Activated CD8-positive, alpha-beta memory T cell treated with anti-CD3 and anti-CD28 coated beads for 48 hours (primary cell): ENCODE measurements at places on chromosomes 1 and 21.

DNA sequence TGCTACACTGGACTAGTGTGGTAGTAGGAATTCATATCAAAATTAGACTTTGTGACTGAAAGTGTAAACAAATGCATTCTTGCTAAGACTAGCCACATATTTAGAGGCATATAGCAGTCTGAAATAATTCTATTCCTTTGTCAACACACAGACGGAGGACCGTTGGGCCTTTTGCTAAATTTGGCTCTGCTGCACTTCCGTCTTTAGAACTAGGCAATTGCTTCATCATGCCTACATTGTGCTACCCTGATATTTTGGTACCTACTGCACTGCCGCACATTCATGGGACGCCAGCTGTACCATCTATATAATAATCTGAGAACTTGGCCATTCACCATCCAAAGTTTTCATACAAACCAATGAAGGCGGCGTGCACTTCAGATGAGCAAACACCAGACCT, 346.8 kb downstream of the KIF26B start:
- DNase-seq = no peak

DNA sequence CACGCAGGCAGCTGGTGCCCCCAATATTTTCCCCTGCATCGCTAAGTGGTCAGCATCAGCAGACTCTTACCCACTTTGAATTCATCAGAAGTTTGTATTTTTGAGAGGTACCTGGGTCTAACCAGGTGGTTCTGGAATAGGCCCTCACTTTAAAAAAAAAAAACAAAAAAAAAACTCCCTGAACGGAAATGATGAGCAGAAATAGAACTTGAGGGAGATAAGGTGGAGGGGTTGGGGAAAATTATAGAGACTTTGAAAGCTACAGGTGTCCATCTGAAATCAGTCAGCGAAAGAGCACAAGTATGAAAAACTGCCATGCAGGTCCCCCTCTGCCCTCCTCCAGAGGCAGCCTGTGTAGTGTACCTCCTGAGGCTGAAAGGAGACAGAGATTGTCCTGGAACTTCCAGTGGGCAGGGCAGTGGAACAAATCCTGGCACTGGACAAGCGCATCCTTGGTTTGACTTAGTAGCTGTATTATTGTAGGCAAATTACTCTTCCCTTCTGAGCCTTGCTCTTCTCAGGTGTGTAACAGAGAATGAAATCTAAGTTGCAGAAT, 1.2 kb downstream of the SLAMF7 start:
- DNase-seq = no peak

- DNase-seq = no peak
These were observed 1605.3 kb downstream of the BRINP3 start for GRCh38 chr1:188872376-188872775.

GRCh38 chr1:97382206-97382605, 538.6 kb downstream of the DPYD start:
- DNase-seq = no peak

DNA sequence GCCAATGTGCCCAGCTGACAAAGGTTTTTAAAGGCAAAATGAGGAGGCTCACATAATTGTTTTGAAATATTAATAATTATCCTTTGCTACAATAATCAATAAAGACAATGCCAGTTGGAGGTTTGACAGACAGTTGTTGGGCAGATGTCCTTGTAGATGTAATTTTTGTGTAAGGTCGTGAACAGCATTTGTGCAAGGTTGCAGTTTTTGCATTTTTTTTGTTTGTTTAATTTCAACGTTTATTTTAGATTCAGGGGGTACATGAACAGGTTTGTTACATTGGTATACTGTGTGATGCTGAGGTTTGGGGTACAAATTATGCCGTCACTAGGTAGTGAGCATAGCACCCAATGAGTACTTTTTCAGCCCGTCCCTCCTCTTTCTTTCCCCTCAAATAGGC, 9.3 kb downstream of the MPZ start:
- no peak for DNase-seq

DNA sequence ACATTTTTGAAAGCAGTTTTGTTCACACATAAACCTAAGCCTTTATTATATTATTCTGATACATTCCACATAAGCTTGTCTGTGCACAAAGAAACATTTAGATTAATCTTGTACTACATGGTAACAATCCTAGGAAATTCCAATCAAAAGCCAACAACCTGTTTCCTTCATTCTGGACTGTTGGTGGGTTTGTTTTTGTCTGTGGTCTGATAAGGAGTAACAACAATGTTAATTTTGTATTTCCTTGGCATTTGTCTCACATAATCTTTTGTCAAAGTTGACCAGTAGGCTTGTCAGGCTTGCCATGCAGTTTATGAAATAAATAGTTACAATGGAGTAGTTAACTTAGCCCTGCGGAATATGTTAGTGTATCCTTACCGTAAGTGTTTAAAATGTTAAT, 183.3 kb downstream of the DHRS3 start:
- DNase-seq = no peak

- no peak for DNase-seq
These were observed 41.4 kb upstream of the CCDC190 start for GRCh38 chr1:162902416-162902815.

DNA sequence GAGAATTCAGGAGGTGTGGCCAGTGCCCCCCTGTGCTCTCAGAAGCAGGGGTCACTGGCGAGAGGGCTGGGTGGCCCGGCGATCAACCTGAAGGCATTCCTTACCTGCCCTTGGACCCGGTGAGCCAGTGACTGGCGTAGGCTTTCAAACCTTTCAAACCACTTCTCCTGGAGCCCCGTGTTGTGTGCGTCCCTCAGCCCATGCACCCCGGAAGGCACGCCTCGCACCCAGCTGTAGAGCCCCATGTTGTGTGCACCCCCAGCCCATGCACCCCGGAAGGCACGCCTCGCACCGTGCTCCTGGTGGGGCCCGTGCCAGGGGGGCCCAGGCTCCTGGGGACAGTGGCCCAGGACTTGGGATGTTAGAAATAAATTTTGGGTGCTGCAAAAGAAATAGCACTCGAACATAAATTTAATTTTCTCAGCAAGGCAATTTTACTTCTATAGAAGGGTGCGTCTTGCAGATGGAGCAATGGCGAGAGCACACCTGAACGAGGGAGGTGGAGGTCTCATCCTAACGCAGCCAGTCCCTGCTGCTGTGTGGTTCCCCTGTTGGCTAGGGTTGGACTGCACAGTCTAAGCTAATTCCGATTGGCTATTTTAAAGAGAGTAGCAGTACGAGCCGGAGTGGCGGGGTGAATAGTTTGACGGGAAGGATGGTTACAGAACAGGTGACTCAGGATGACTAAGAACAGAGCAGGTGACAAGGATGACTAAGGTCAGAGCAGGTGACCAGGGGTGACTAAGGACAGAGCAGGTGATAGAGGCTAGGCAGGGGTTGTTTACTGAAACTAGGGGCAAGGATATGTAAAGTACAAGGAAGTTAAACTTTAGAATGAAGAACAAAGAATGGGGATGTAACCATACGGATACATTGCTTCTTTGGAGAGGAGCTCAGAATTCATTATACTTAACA, 47.4 kb downstream of the PRKCZ start:
- no peak for DNase-seq
